ENCODE measurements at places on chromosomes 3 and 15.

- no peak for DNase-seq
These were observed 8.2 kb downstream of the RAB8B start for GRCh38 chr15:63197626-63198025.

GRCh38 chr3:136250059-136250902 lies at the start of gene PCCB:
PCCB (plus strand) TSS chr3:136250340; CDS start chr3:136250376, 36 bp downstream.
- DNase-seq: peak; percentile 93

DNA sequence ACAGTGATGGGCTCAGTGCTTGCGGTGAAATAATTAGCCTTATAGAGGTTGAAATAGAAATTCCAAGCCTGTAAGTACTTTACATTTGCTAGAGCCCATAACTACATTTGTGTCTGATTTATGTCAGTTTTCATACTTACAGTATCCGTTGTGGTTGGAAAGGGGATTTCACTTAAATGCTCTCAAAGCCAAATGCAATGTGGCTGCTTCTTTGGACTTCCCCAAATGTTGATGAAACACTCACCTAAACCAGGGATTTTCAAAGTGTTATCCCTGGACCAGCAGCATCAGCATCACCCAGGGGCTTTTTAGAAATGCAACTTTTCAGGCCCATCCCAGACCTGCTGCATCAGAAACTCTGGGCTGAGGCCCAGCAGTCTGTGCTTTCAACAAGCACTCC lies 378.7 kb downstream of the MCTP2 start:
- DNase-seq: no peak

- no peak for DNase-seq
These were observed 8.2 kb upstream of the ITGA11 start for GRCh38 chr15:68440136-68440535.

- DNase-seq: no peak
These were observed 40.0 kb downstream of the CTDSPL start for GRCh38 chr3:37901721-37902120.

GRCh38 chr3:4766716-4767499 lies 212.3 kb upstream of the BHLHE40 start:
- DNase-seq: no peak

- no peak for DNase-seq
These were observed 133.5 kb upstream of the TBL1XR1 start for GRCh38 chr3:177330779-177331178.

- DNase-seq: no peak
These were observed 299.2 kb upstream of the THRB start for GRCh38 chr3:24793896-24794295.

DNA sequence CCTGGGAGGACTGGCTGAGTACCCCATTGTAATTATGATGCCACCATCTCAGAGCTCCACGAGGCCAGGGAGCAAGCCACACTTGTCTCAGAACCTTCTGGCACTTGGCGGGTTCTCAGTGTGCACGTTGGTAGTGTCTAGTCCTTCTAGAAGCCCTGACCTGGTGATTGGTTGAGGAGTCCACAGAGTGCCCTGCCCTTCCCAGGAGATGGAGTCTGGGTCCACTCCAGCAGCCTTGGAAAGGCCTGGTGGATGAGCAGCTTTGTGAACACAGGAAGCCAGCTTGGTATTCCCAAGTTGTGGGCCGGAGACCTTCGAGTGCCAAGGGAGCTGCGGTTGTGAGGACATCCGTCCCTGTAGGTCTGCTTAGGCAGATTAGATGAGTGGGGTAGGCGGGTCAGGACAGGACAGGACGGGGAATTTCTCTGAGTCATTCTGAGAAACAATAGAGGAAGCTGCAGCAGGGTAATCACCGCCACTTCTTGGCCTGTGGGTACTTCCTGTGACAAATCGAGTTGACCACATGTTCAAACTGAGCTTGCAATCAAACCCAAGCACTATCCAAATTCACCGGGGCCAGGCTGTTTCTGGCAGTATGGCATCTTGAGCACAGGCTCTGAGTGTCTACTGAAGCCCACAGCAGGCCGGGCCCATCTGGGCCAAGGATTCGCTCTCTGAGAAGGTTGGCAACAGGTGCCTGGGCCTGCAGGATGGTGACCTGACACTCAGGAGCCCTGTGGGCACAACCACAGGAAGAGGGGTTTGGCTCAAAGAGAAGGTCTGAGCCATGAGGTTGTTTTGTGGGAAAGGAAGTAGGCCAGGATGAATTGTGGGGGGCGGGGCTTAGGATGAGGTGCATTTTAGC lies 71.5 kb upstream of the PLXNA1 start:
- peak; percentile 86 for DNase-seq

GRCh38 chr15:83764201-83764838 lies 110.4 kb downstream of the ADAMTSL3 start:
- no peak for DNase-seq

- no peak for DNase-seq
These were observed 272.1 kb downstream of the UNC13C start for GRCh38 chr15:54250326-54250725.

DNA sequence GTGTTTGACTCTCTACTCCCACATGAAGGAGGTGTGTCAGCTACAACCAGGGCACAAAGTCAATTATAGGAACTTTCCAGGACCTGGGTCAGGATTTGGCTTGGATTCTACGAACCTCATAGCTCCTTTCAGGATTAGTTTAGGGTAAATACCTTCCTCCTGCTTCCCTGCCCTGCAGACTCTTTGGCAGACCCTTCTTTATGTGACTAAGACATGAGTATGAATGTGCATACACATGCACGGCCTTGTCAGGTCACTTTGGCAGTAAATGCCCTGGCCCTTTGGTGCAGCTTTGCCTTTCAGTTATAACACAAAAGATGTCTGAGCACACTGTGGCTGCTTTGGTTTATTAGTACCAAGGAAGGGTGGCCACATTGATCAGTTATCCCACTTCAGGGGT lies 68.9 kb downstream of the GHSR start:
- no peak for DNase-seq

DNA sequence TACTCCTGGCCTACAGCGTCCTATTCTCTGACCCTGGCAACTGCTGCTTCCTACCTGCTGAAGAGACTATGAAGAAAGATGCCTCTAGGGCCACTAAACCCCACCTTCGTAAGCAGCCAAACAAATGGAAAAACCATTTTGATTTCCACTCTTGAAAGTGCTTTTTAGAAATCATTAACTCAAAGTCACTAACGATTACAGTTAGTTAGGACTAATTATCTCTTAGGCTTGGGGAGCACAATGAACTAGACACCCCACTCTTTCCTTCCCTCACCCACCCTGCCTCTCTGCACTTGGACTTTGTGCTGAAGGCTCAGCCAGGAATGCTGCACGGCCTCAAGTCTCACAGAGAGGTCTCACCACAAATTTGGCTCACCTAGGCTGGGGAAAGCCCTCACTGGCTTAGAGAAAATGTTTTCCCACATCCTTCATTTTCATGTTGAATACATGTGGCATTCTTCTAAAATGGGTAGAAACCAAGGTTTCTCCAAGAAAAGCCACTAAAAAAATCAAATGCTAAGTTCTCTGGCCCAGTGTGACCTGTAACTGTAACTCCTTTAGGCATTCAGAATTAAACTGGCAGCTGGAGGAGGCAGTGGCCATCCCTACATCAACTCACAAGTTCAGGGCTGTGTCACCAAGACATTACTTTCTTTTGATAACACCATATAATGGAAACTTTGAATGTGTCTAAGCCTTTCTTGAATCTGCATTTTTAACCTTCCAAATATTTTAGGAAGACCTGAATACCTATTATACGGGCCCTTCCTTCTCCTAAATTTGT lies 47.1 kb downstream of the NPTN start:
- no peak for DNase-seq

DNA sequence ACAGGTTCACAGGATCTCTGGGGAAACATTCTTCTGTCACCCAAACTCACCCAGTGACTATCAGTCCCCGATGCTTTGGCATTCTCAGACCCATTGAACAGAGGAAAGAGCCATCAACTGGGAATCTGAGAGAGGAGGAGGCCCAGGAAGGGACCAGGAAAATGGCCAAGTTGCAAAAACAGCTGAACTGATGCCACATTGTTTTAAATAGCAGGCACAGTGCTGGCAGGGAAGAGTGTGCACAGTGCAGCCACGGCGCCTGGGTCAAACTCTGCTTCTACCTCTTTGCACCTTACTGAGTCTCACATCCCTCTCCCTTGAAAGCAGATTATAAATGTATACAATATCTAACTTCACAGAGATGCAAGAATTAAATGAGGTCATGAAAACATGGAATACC lies 66.4 kb downstream of the SRGAP3 start:
- no peak for DNase-seq

DNA sequence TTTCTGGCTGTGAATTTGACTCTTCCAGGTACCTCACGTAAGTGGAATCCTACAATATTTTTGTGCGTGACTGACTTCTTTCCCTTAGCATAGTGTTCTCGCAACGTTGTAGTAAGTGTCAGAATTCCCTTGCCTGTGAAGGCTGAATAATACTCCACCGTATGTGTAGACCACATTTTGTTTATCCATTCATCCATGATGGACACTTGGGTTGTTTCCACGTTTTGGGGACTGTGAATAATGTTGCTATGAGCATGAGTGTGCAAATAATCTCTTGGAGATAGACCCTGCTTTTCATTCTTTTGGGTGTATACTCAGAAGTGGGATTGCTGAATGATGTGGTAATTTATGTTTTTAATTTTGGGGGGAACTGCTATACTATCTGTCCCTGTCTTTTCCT lies 82.2 kb downstream of the APBA2 start:
- no peak for DNase-seq

GRCh38 chr3:130865489-130865888 lies 28.4 kb upstream of the ATP2C1 start:
- no peak for DNase-seq

DNA sequence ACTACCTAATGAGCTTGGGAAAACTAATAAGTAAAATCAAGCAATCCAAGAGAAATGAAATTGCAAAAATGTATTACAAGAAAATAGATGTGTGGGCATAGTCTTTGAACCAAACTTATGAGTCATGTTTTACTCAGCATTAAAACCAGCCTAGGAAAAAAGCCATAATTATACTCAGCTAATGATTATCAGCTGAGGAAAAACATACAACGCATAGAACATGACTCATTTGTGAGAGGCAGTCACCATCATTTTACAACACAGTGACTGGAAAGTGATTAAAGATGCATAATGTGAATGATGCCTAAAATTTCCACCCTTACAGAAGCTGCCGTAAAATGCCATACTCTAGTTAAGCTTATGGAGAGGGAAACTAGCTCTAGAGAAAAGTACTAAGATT lies 238.0 kb upstream of the EOMES start:
- no peak for DNase-seq

- no peak for DNase-seq
These were observed 331.1 kb downstream of the C3orf38 start for GRCh38 chr3:88480822-88481221.

- no peak for DNase-seq
These were observed 118.0 kb upstream of the SLC24A5 start for GRCh38 chr15:48002767-48003166.

DNA sequence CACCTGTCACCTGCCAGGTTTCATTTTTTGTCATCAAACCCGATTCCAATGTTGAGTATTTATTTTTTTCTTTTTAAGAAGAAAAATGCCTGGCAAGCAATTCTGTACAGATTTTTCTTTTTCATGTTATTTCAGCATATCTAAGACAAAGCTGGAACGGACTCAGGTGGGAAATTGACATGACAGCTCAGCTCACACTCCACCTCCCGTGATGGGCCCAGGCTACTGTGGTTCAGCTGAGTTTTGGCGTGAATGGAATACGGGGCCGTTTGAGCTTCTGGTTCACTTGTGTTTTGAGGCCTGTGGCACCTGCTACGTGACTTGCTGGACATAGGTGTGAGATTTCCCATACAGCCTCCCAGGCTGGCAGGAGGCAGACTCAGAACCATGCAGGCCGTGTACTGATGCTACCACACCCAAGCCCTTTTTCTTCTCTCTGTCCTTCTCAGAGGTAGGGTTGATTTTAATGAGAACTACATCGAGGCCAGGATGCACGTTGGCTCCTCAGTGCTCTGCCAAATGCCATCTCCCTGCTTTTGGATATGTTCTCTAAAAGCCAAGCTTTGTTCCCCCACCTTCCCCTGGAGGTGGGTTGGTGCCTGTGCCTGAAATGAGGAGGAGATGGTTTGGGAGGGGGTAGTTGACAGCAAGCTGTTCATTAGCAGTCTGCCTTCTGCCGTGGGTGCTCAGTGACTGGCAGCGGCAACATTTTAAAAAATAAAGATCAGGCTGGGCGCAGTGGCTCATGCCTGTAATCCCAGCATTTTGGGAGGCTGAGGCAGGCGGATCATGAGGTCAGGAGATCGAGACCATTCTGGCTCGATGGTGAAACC lies 48.7 kb downstream of the TRAK1 start:
- DNase-seq: no peak

DNA sequence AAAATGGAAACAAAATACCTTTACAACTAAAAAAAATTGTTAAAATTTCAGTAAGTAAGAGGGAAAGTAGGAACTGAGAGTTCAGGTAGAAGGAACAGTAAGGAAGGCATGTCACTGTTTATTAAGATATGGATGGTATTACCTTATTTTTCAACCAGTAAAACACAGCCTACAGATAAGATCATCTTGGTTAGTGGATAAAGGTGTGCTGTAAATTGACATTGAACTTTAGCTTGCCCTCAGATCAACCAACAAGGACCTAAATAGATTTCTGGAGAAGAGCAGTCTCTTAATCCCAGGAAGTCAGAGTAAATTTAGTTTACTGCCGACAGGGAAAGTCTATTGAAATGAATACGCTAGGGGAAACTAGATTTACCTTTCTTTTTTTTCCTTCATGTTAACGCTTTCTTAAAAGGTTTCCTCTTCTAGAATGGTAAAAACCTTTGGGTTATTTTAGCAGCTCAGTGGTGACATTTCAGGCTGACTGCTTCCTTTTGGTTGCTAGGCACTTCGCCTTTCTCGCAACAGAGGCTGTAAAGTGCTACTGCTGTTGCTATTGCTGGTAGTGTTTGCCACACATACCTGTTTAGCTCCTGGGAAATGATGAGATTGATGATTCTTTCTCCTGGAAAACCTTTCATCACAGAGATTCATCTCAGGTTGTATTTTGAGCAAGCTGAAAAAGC lies 12.9 kb downstream of the DZIP3 start:
- peak; percentile 61 for DNase-seq

GRCh38 chr3:133896002-133896761 lies 500 bp upstream of the RAB6B start:
- no peak for DNase-seq

- no peak for DNase-seq
These were observed at the start of gene TRAK1 for GRCh38 chr3:42090973-42091731. TRAK1 (plus strand) TSS chr3:42091357; CDS start chr3:42091470, 113 bp downstream.

GRCh38 chr3:64594134-64594533 lies 93.7 kb downstream of the ADAMTS9 start:
- no peak for DNase-seq

Data from CD4-positive, alpha-beta T cell treated with Interleukin-15 for 1 hour (primary cell).